ENCODE measurements at places on chromosomes 7 and 10.

- DNase-seq: no peak
Measured at GRCh38 chr7:52689912-52690311, 345.5 kb upstream of the POM121L12 start.

- no peak for DNase-seq
Measured at GRCh38 chr7:25333296-25333928, 105.1 kb upstream of the NPVF start.

DNA sequence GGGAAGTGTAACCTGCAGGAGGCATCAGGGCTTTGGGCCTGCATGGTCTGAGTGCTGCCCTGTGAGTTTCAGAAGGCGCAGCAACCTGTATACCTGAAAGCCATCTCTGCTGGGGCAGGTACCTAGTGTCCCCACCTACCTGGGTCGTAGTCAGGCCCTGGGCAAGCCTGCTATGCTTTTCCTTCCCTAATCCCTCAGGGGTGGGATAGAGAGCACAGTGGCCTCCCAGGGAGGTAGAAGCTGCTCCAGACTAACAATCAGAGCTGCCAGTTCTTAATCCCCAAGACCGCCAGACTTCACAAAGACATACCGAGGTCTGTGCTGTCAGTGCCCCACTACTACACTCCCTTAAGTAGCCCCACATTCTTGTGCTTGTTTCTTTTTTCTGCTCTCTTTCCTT is 52.0 kb downstream of the PTEN start:
- DNase-seq: no peak

DNA sequence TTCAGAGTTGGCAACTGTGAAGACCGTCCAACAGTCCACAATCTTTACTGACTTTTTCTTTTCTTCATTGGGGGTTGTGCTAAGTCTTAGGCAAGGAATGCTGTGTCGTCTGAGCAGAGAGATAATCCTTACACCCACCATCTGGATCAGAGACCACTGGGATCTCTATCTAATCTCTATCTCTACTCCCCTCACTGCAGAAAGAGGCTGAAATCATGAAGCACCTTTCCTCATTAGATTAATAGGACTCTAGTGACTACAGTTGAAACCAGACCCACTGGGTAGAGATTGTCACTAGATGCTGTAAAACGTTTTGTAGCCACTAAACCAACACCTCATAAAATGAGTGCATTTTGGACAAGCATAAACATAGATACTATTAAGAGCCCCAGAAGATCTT is 387.4 kb upstream of the CELF2 start:
- DNase-seq: no peak

- DNase-seq: no peak
Measured at GRCh38 chr7:145902123-145902522, 214.5 kb upstream of the CNTNAP2 start.

DNA sequence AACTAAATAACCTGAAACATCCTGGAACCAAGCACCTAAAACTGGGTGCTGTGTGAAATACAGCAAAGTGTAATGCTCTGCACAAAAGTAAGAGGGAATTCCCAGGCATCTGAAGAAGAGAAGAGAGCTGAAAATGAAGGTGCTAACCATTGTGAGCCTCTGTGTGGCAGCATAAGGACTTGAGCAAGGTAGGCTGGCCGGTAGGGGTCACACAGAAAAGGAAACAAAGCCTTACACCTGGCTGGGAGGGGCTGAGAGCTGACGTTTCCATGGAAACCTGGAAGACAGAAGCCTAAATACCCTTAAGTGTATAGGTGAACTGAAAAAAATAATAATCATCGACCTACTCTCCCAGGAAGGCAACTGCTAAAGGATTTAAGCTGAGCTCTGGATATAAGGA is 48.6 kb downstream of the CUL1 start:
- no peak for DNase-seq

- no peak for DNase-seq
Measured at GRCh38 chr10:50651808-50652207, 28.1 kb upstream of the SGMS1 start.

DNA sequence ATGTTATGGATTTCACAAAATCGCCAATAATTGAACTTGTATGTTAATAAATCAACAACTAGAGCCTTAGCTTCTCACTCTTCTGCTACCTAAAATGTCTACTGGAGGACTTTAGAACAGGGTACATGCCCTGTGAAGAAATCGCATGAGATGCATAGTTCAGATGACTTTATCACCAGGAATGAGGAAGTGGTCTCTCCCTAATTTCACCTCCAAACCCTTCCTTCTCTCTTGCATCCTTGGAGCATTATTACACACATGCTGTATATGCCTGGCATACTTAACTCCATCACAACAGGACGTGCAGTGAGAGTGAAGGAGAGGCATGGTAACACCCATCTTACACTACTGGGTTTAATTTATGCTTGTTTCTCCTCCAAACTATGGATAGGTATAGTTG is 27.8 kb downstream of the RHEB start:
- peak; percentile 73 for DNase-seq

DNA sequence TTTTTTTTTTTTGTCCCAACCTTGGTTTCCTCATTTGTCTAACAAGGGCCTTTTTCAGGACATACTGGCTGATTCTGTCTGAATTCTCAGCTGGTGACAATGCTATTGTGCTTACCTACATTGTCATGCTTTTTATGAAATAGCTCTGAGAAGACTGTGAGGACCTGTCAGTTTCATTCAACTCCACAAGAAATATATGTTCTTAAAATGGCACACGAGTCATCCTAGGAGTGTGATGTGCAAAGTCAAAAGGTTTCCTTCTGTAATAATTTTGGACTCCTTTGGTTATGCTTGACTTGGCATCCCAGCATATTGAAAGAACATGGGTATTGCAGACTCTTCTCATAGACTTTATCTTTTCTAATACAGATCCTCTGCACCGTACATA is 316.0 kb downstream of the GFRA1 start:
- no peak for DNase-seq

DNA sequence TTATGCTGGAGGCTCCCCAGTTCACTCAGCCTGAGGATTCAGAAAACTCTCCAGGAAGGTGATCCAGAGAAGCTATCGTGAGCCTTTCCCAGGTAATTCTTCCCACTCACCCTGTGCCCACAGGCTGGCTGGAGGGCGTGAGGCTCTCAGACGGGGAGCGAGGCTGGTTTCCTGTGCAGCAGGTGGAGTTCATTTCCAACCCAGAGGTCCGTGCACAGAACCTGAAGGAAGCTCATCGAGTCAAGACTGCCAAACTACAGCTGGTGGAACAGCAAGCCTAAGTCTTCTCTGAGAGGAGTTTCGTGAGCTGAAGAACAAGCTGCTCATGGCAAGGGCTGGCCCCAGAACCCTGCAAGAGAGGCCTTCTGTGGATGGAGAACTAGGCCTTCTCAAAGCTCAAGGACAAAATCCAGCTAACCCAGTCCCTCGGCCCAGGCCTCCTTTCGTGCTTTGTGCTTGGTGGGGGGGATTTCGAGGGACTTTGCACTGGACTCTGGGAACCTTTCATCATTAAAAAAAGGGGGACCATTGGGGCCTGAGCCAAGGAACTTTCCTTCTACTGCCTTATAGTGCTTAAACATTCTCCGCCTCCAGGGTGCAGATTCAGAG is 23.6 kb downstream of the NOBOX start:
- DNase-seq: no peak

- no peak for DNase-seq
Measured at GRCh38 chr10:17599089-17599488, 18.1 kb downstream of the HACD1 start.

DNA sequence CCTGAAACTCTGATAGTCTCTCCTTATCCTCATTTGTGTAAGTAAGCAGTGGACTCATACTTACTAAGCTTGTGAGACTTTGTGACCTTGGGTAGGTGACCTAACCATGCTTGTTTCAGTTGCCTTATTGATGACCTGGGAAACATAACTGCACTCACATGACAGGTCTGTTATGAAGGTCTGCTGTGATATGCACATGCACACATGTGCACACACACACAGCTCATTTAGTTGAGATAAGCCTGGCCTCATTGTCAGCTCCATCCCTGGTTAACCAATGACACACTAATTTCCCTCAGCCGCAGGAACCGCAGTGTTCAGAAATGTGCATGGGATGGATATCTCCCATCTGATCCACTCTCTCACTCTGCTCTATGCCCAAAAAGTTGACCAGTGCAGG is 177.2 kb downstream of the GPAM start:
- DNase-seq: no peak

DNA sequence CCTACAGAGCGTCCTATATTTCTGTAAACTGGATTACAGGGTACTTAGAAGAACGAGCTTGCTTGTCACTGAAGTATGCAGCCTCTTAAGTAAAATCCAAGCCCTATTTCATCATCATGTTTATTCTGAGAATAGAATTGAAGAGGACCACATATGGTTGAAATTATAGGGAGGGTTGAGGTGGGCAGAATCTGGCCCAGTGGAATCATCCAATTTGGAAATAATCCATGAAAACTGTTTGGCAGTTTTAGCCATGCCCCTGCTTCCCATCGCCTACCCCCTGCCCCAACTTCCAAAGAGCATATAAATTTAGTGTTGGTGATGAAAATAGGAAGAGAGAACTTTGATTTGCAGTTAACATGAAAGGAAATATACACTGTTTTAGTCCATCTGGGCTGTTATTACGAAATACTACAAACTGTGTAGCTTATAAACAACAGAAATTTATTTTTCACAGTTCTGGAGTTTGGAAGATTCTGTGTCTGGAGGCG is 150.4 kb downstream of the PRKG1 start:
- DNase-seq: no peak

DNA sequence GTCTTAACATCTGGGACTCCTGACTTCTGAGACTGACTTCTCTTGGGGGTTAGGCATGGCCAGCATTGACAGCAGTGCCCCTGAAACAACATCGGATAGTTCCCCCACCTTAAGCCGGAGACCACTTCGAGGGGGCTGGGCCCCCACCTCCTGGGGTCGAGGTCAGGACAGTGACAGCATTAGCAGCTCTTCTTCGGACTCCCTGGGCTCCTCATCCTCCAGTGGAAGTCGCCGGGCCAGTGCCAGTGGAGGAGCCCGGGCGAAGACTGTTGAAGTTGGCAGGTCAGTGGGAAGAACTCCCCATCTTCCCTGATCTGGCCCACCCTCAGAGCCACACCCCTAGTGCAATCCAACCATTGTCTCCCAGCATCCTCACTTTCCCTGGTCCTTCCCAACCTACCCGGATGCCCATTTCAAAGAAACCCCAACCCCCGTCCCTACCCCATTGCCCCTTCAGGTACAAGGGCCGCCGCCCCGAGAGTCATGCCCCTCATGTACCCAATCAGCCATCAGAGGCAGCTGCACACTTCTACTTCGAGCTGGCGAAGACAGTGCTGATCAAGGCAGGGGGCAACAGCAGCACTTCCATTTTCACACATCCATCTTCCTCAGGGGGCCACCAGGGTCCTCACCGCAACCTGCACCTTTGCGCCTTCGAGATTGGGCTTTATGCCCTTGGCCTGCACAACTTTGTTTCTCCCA is 12.1 kb downstream of the ZSWIM8 start:
- DNase-seq: no peak

DNA sequence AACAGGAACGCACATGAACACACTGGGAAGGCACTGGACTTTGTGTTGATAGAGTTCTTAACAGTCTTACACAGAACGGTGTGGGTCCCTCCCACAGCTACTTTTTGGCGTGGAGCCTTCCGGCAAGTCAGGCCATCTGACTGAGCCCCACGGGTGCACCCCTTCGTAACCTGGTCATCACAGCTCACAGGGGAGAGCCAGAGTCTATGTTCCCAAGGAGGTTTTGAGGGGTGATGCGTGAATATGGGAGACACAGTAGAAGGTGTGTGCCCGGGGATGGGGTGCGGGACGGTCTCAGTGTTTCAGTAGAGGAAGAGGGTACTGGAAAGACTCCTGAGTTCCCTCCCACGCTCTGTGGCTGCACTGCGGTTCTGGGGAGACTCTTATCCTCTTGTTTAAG is 291.7 kb downstream of the DNAJB6 start:
- DNase-seq: no peak

DNA sequence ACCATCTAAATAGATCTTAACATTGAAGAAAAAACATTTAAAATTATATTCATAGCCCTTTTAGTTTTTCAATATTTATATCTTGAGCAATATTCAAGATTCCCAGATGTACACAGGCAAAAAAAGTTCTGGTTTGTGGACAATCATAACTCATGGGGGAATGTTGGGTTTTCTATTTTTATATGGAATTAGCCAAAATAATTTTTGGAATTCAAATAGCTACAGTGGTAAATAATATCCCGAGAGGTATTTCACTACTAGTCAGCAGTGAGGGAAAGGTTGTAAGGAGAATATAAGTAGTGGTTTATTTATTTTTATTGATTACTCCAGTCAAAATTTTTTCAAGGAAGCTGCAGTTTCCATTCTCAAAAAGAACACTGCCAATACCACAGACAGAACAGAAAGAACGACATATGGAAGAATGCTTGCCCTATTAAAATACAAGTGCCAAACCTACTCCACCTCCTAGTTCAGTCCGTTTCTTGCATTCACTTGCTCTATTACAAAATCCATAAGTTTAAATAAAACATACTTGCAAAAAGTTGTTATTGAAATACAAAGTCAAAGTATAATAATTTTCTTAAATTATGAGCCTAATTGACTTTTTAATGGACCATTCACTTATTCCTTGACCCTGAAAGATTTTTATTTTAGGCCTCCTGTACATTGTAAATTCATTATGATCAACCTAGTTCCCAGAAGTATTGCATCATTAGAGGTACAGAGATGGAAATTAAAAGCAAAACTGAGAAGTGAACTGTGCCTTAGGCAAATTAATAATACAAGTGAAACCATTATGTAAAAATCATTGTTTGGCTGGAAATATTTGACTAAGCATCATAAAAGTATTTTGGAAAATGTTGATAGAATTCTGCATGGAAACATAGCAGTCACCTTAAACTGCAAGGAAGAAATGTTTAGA is 533.2 kb downstream of the PARD3 start:
- DNase-seq: no peak

GRCh38 chr10:46037107-46037825 is 6.8 kb upstream of the NCOA4 start:
- no peak for DNase-seq

- no peak for DNase-seq
Measured at GRCh38 chr7:68407460-68407859, 1190.8 kb upstream of the AUTS2 start.

- no peak for DNase-seq
Measured at GRCh38 chr10:127344346-127344745, 148.0 kb upstream of the INSYN2A start.

- no peak for DNase-seq
Measured at GRCh38 chr10:15595260-15595659, 124.5 kb downstream of the ITGA8 start.
